H1 (cell line): ENCODE measurements at places on chromosomes 7 and 10.

- no peak overlapping the region for H3K27ac ChIP-seq
- DNase-seq = no peak
- no peak overlapping the region for H3K4me3 ChIP-seq
- H3K4me1 ChIP-seq = peaks cover 18% of the 10 kb centered on the region
- H3K27me3 ChIP-seq = no peaks in the 10 kb centered on the region
Observed at GRCh38 chr10:132533571-132534260, 3.9 kb upstream of the INPP5A start.

GRCh38 chr7:153354071-153354470 is 594.5 kb downstream of the ACTR3B start:
- DNase-seq = no peak
- H3K36me3 ChIP-seq = no peaks in the 10 kb centered on the region
- no peak overlapping the region for H3K27ac ChIP-seq
- H3K27me3 ChIP-seq = no peaks in the 10 kb centered on the region

DNA sequence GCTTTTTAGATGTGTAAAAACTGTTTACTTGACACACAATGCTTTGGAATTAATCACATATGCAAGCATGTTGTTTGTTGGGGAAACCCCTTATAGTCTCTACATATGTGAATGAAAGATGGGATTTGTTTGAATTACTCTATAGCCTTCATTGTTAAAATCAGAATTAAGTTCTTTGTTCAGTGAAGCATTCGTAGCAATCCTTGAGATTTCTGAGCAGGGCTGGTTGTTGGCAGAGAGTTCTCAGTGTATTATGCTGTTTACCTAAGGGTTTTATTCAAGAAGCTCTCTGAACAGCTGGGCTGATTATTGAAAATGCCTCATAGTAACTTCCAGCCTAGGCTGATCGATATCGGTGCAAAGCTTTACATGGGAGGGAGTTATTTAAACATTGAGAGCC is 190.9 kb downstream of the VTI1A start:
- no peak overlapping the region for H3K4me3 ChIP-seq
- no peaks in the 10 kb centered on the region for H3K27me3 ChIP-seq
- DNase-seq = no peak
- H3K4me1 ChIP-seq = no peaks in the 10 kb centered on the region
- H3K36me3 ChIP-seq = no peaks in the 10 kb centered on the region
- no peak overlapping the region for H3K27ac ChIP-seq

DNA sequence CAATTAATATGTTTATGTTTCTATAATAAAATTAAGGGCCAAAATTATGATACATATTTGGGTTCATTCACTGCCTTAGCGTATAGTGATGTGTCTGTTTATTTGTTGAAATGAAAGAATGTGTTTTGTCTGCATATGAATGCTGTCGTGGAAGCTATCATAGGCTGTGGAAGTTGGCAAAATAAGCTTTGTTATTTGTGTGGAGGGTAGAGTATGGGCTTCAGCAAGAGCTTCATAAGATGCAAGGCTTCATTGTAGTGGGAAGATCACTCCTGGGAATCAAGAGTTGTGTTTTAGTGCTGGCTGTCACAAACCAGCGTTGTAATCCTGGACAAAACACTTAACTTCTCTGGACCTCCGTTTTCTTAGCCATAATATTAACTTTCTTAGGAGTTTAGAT is 2.5 kb downstream of the SLK start:
- H3K4me3 ChIP-seq = no peak overlapping the region; the same call in 1 of the 2 replicates
- no peak overlapping the region for H3K27ac ChIP-seq
- H3K4me1 ChIP-seq = no peaks in the 10 kb centered on the region
- no peak for DNase-seq
- no peaks in the 10 kb centered on the region for H3K36me3 ChIP-seq

- DNase-seq = no peak
- H3K4me3 ChIP-seq = peak overlapping the region; percentile 93
- H3K27me3 ChIP-seq = no peaks in the 10 kb centered on the region
- H3K27ac ChIP-seq = peak overlapping the region; percentile 93
- peaks cover 3% of the 10 kb centered on the region; the same call in 1 of the 2 replicates for H3K4me1 ChIP-seq
Observed at GRCh38 chr7:118184565-118184940, 589 bp downstream of the LSM8 start.

DNA sequence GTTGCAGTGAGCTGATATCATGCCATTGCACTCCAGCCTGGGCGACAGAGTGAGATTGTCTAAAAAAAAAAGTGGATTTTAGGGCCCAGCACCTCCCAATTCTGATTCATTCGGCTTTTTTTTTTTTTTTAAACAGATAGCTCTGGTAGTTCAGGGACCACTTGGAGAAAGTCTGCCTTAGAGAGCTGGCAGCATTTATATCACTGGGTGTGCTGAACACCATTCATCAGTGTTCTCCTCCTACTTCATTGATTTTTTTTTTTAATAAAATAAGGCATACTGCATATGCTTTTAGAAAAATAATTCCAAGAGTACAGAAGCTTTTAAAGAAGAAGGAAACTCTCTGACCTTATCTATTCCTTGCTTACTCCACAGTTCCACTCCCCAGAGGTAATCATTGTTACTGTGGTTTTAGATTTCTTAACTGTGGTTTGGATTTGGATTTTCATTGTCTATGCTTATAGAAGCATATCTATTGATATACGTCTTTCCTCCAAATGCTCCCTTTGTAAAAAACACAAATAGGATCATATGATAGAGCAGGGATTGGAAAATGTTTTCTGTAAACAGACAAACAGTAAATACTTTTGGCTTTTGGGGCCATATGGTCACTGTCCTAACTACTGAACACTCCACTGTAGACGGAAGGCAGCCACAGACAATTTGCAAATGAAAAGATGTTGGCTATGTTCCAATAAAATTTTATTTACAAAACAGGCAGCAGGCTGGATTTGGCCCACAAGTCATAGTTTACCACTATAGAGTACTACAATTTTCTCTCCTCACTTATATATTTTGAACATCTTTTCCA is 21.1 kb upstream of the SAR1A start:
- H3K4me3 ChIP-seq = no peak overlapping the region
- H3K4me1 ChIP-seq = no peaks in the 10 kb centered on the region
- no peaks in the 10 kb centered on the region for H3K27me3 ChIP-seq
- H3K27ac ChIP-seq = no peak overlapping the region

- H3K4me1 ChIP-seq = no peaks in the 10 kb centered on the region
- no peak overlapping the region for H3K4me3 ChIP-seq
- no peak for DNase-seq
Observed at GRCh38 chr10:6665847-6666246, 85.8 kb upstream of the PRKCQ start.

- H3K4me3 ChIP-seq = no peak overlapping the region
- no peak for DNase-seq
- H3K27ac ChIP-seq = no peak overlapping the region
- no peaks in the 10 kb centered on the region for H3K36me3 ChIP-seq
- peaks cover 10% of the 10 kb centered on the region for H3K4me1 ChIP-seq
- H3K27me3 ChIP-seq = no peaks in the 10 kb centered on the region
Observed at GRCh38 chr10:78960316-78960800, 108.4 kb upstream of the ZMIZ1 start.

DNA sequence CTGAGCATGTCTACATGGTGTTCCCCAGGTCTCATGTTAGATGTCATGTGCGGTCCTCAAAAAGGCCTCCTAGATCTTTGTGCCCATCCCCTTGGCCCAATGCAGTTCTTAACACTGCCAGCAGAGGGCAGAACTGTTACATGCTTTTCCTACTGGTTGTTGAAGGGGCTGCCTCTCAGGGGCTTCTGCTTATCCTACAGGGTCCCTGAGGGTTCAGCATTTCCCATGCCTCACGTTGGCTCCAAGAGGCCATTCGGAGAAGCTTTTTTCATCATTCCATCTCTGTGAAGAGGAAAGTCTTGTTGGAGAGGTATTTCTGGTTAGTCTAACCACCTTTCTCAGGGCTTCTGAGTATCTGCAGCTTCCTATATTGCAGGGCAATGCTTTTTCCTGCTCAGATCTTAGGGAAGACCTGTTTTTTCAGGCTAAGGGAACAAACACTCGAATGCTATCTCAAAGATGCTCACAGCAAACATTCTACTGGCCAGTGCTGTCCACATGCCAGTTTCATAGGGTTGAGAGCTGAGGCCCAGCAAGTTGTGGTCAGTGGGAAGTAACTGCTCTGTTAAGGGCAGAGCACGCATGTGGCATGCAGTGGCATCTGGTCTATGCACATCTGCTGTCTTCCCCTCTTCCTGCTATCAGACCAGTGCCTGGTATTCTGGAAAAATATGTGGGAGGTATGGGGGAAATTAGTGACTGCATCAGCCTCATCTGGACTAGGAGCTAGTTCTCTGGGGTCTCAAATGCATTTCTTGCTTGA is 31.5 kb downstream of the MBL2 start:
- H3K27me3 ChIP-seq = no peaks in the 10 kb centered on the region
- no peaks in the 10 kb centered on the region for H3K36me3 ChIP-seq
- H3K4me3 ChIP-seq = no peak overlapping the region
- H3K4me1 ChIP-seq = no peaks in the 10 kb centered on the region
- H3K27ac ChIP-seq = no peak overlapping the region

DNA sequence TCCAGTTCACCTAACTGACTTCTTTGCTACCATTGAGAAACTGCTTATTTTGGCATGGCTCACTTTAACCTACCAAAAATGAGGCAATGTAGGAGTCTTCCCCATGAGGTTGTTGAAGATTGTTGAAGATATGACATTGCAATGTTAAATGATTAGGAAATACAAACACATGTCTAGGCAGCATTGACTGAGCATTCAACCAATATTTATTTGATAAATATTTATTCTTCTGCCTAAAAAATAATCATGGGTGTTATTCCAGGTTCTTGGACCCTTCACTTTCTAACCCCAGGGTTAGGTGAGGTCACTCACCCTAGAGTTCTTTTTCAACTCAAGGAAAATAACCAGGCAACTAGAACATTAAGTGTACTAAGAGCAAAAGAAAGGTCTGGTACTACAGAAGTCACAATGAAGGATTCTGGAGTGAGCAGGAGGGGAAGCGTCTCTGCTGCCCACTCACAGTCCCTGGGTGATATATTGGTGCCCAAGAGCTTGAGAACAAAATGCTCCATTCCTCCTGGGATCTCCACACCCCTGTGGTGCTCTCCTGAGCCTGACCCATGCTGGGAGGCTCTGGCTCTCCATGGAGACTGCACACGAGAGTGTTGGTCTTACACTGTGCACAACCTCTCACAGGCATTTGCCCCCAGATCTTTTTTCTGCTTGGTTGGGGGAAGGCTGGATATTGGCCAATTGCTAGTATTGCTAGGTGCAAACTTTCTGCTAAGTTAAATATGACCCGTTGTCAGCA is 123.4 kb downstream of the SPAG6 start:
- no peak overlapping the region for H3K27ac ChIP-seq
- H3K4me1 ChIP-seq = no peaks in the 10 kb centered on the region
- peaks cover 13% of the 10 kb centered on the region for H3K27me3 ChIP-seq
- no peak overlapping the region for H3K4me3 ChIP-seq
- no peaks in the 10 kb centered on the region for H3K36me3 ChIP-seq

GRCh38 chr10:61847087-61847486 is 54.4 kb upstream of the ARID5B start:
- peaks cover 35% of the 10 kb centered on the region; the same call in 1 of the 2 replicates for H3K27me3 ChIP-seq
- no peaks in the 10 kb centered on the region; the same call in none of the 2 replicates for H3K4me1 ChIP-seq
- no peak overlapping the region for H3K4me3 ChIP-seq
- no peaks in the 10 kb centered on the region for H3K36me3 ChIP-seq
- H3K27ac ChIP-seq = no peak overlapping the region
- no peak for DNase-seq
